ENCODE measurements at places on chromosomes 5 and 9.

DNA sequence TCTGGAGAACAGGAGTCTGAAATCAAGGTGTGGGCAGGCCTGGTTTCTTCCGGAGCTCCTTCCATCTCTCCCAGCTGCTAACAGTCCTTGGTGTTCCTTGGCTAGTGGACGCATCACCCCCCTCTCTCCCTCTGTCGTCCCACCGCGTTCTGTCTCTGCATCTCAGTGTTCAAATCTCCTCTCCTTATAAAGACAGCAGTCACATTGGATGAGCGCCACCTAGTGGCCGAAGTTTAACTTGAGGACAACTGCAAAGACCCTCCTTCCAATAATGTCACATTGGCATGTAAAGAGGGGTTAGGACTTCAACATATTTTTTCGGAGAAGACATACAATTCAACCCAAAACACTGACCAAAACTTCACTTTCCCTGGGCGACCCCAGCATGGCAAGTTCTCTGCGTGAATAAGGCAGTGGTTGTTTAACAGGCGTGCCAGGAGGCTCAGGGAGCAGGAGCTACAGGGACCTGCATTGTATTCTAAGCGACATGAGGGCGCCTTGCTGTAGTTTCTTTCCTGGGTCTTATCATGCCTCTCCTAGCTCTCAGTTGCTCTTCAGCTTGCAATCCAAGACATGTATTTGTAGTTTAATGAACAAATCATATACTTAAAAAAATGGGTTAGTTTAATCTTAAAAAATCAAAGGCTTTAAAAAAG lies 27.9 kb upstream of the BASP1 start:
- peak; percentile 80 for DNase-seq

DNA sequence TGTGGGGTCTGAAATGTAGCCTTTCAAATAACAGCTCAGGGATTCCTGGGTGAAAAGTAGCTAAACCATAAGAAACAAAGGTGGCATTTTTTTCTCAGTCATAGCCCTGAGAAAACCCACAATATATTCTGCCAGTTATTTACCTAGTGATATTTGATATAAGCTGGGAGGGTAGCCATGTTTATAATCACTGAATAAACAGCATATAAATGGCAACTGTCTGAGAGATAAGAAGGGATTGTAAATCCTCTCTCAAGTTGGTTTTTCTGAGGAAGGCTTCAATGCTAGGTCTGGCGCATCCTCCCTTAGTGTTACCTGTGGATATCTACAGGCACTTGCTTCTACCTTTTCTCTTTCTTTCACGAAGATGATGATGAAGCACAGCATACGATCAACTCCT lies 1080.5 kb upstream of the DMAC1 start:
- DNase-seq: no peak

GRCh38 chr5:67857502-67857901 lies 358.1 kb upstream of the PIK3R1 start:
- DNase-seq: no peak

DNA sequence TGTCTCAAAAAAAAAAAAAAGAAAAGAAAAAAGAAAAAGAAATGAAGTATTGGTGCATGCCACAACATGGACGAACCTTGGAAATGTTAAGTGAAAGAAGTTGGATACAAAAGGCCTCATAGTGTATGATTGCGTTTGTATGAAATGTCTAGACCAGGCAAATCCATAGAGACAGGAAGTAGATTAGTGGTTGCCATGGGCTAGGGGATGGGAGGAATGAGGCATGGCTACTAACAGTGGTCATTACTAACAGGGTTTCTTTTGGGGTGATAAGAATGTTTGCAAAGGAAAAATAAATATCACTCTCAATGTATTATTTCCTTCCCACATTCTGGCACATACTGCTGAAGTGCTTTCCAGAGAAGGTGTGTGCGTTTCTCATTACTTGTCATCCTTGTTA lies 44.1 kb downstream of the UGCG start:
- no peak for DNase-seq

GRCh38 chr5:179974946-179975712 lies 67.4 kb upstream of the TBC1D9B start:
- DNase-seq: peak; percentile 63

GRCh38 chr9:107685901-107686300 lies 196.3 kb upstream of the KLF4 start:
- no peak for DNase-seq

DNA sequence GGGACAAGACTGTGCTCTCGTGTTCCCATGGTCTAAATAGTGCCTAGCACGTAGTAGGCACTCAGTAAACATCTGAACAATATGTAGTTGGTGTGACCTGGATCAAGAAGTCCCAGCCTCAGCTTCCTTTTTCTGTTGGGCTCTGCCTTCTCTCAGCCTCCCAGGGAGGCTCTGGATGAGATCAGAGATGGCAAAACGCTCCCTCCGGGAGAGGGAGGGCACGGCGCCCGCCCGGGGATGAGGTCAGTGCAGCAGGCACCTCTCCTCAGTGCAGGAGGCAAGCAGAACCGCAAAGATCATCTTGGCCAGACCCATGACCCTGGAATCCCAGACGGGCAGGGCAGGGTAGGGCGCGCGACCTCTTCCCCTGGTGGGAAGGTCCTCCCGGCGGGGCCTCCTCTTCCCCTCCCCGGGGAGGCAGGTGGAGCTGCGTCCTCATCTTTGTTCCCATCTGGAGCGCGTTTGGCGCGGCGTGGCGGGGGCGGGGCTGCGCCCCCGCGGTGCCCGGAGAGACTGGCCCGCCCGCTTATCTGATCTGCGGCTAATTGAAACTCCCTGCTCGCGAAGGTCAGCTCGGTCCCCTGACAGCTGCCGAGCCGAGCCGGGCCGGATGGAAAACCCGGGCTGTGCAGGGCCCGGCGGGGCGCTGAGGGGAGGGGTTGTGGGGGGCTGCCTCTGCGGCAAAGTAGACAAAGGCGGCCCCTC lies 60.9 kb downstream of the CXXC5 start:
- peak; percentile 52 for DNase-seq

- peak; percentile 17 for DNase-seq
These were observed 57.3 kb downstream of the RIGI start for GRCh38 chr9:32468740-32469139.

GRCh38 chr5:3329427-3329826 lies 266.2 kb upstream of the IRX1 start:
- DNase-seq: no peak

GRCh38 chr5:10624206-10624605 lies 60.3 kb downstream of the ANKRD33B start:
- DNase-seq: no peak

GRCh38 chr9:112037281-112038016 lies 137.6 kb downstream of the SUSD1 start:
- DNase-seq: no peak

DNA sequence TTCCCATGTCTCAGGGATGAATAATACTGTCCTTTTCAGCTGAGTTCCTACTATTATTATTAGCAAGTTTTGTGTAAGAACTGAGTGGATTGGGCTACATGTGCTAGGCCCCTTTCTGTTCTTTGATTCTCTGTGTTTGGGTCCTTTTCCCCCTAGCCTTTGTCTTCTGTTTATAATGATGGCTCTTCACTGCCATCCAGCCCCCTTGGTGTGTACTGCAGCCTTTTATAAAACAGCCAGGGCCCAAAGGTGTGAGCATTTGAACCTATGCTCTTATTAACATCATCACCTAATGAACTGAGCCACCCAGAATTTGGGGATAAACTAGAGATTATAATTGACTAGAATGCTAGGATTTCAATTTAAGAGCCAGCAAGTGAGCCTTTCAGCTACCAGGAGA lies 52.6 kb downstream of the PLAC8L1 start:
- DNase-seq: peak; percentile 40

DNA sequence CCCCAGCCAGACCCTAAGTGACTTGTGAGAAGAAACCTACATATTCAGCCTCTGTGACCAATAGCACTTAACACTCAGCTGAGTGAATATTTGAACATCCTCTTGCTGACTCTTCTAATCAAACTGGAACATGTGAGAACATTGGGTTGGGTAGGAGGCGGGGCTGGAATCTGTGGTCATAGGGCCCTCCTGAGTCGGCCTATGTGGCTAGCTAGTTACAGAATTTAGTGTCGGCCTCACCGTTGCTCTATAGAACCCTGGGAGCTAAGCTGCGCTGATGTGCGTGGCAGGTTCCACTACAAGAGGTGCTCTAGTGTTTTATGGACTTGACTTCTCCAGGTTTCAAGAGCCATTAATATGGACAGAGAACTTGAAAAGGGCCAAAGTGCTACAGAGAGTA lies 138.8 kb downstream of the DROSHA start:
- DNase-seq: peak; percentile 46

DNA sequence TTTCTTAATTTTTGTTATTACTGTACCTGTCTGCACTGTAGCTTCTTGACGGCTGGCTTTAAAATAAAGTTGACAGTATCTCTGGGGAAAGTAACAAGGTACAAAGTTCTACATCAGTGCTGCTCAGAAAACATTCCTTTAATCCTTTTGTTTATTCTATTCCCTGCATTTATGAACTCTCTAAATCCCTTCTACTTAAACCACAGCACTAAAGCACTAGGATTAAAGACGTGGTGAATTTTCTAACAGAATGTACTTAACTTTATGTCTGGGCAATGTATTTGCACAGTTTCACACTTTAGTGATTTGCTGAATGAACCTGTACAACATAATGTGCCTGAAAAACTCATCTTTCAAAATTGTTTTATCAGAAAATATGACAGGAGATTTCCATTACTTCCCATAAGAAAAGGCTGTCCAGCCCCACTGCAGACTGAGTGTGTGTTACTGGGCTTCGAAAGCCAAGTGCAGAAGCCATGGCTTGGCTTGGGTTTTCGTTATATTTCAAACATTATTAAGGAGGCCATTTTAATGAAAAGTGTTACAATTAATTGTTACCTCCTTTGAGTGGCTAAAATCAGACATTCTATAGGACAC lies 43.8 kb downstream of the LHFPL2 start:
- DNase-seq: no peak

DNA sequence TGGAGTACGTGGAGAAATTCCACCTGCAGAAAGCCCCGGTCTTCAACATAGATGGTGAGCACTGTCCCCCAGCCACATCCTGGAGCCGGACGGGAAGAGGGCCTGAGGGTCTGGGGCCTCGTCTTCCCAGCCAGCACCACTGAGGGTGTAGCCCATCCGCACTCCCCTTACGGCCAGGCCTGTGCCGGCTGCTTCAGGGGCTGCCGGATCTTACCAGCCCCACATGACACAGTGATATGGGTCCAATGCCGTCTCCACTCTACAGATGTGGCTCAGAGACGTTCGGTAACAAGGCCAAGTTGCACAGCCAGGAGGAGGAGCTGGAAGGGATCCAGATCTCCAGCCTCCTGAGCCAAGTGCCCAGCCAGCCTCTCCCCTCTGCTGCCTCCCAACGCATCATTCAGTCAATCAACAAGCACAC lies 21.3 kb downstream of the GLT6D1 start:
- no peak for DNase-seq

GRCh38 chr9:73149371-73150067 lies 2.1 kb upstream of the ANXA1 start:
- peak; percentile 77 for DNase-seq

DNA sequence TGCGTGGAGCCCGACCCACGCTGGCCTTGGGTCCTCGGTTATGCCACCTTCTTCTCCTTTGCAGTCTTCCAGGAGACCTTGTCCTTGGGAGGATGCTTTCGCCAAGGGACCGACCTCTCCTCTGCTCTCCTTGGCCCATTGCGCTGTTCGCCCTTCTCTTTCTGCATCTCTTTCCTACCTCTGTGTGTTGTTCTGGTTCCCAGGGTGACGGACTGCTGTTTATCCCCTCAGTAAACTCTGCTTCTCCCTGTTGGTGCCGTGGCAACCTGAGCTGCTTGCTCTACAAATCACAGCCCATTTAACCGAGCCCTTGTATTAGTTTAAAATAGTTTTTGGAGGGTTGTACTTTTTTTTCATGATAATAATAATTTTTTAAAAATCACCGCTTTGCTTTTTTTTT lies 97.9 kb downstream of the DAPK1 start:
- DNase-seq: no peak

GRCh38 chr9:107137495-107138202 lies 145.4 kb upstream of the RAD23B start:
- peak; percentile 45 for DNase-seq

GRCh38 chr9:84151640-84152039 lies 171.0 kb downstream of the RMI1 start:
- DNase-seq: no peak

DNA sequence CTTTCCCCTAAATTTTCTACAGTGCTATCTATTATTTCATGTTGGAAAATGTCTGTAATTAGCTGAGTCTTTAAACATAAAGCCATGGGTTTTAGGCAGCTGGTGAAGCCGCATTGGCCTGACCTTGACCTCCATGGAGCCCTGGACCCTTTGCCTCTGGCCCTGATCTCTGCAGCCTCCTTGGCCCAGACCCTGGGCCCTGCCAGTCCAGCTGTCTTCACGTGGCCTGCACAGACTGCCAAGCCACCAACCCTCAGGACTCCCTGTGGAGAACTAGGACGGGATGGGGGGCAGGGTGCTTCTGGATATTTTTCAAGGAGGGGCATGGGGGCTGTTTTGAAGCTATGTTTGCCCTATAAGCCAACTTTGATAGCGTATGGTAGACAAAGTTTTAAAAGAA lies 29.8 kb upstream of the PPARGC1B start:
- DNase-seq: no peak

DNA sequence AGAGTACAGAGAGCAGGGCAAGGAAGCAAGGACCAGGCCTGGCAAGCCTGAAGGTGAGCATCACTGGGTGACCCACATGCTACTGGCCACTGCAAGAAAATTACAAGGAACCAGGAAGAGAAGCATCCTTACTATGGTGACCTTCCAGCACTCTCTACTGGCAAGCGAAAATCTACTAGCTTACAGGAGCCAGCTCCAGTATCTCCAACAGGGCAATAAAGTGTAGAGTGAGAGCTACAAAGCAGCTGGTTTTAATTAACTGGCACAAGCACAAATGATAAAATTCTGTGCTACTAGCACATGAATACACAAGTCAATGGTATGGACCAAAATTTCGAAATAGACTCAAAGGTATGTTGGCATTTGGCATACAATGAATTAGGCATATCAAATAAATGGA lies 113.3 kb upstream of the CAST start:
- no peak for DNase-seq

DNA sequence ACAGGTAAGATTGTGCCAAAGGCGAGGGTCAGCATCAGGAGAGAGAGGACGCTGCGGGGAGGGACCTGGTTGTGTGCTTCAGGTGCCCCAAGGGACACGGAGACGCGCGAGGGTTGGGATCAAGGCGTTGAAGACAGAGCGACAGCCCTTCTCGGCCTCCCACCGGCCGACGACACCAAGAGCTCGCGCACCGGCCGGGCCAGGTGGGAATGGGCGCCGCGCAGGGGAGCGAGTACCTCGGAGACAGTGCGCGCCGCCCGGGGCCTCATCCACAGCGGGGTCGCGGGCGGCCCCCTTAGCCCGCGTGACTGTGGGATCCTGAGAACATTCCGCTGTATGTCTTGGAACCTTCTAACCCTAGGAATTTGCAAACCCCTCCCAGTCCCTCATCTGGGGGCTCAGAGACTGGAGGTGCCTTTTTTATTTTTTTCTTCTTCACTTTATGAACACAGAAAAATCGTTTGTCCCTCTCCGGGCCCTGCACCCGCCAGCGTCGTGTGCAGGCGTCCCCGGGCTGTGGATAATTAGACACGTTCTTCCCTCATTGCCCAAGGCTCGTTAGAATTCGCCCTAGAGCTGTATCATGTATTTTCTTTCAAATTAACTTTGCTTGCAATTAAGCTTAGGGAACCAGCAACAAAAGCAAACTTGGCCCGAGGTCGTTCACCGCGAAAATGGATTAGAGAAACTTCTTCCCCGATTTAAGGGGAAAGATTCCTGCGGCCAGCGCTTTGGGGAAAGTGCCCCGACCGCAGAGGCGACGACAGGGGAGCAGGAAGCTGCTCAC lies 4.8 kb downstream of the FOXE1 start:
- DNase-seq: no peak
